ENCODE measurements at places on chromosomes 16 and 17. TPM values are rescaled to one million over a fixed set of nuclear protein-coding genes. Genes with fewer than 3 reads are reported as not detected.

Gene SLC16A6
- 0.67 TPM for total RNA-seq

Gene KRT20
- 0.13 TPM for total RNA-seq

Gene BIRC5
- 135 TPM for total RNA-seq

Gene RDM1
- 0.40 TPM for total RNA-seq

Gene GPR179
- total RNA-seq = 0.07 TPM

Gene DNAI2
- total RNA-seq = not detected

Gene ICAM2
- 7.9 TPM for total RNA-seq

Gene TMEM114
- total RNA-seq = not detected

Gene HCFC1R1
- 16.1 TPM for total RNA-seq
